T-cell (primary cell): ENCODE measurements at places on chromosomes 13 and 19. TPM values are rescaled to one million over a fixed set of nuclear protein-coding genes. Genes with fewer than 3 reads are reported as not detected.

DNA sequence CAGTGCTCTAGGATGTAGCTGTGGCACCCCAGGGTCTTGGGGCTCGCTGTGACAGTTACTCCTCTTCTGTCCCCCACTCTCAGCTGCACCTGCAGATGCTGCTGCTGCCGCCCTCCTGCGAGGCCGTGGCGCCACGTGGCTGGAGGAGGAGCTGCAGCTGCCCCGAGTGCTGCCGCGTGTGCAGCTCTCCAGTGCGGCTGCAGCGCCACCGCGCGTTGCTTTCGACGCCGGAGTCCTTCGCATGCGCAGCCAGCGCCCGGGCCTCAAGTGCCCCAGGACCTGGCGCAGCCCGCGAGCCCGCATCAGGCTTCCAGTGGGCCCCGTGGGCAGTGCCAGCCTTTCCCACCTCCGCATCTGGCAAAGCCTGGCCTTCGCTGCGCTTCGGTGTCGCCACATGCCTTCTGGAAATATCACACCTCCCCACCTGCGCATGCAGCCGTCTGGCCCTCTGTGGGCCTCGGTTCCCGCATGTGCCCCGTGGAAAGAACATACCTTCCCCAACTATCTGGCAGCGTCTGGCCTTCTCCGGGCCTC lies 692 bp upstream of the ZNF580 start:
- DNase-seq = peak; percentile 70

- DNase-seq = no peak
Observed at GRCh38 chr13:25069911-25070310, 26.0 kb upstream of the PABPC3 start.

- no peak for DNase-seq
Observed at GRCh38 chr19:49716154-49716553, 25.2 kb downstream of the CPT1C start.

- no peak for DNase-seq
Observed at GRCh38 chr19:32251634-32252332, 93.6 kb upstream of the ZNF507 start.

DNA sequence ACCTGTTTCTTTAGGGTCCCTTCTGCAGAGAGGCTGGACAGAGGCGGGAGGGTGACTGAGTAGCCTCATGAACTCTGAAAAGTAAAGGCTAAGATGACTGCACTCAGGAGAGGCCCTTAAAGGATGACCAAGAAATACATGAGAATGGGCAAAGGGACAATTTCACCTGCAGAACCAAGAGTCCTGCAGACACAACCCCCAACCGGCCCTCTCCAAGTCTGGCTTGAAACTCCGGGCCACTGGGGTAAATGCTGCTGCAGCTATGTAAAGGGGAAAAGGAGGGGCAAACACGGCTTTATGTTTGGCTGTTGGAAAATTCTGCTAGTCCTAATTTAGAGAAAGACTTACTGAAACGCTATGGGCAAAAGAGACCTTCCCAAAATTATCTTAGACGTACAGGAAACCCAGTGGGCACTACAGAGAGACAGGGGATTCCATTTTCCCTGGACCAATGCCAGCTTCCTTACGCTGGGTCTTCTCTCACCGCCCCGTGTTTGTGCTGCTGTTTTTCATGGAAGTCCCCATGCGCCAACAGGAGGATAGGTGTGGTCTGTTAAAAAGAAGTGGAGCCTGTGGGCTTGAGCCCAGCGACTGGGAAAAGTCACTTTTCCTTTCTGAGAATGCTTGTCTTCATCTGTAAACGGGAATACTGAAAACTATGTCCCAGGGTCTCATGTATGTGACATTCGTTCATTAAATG lies 10.6 kb downstream of the COL4A2 start:
- no peak for DNase-seq

DNA sequence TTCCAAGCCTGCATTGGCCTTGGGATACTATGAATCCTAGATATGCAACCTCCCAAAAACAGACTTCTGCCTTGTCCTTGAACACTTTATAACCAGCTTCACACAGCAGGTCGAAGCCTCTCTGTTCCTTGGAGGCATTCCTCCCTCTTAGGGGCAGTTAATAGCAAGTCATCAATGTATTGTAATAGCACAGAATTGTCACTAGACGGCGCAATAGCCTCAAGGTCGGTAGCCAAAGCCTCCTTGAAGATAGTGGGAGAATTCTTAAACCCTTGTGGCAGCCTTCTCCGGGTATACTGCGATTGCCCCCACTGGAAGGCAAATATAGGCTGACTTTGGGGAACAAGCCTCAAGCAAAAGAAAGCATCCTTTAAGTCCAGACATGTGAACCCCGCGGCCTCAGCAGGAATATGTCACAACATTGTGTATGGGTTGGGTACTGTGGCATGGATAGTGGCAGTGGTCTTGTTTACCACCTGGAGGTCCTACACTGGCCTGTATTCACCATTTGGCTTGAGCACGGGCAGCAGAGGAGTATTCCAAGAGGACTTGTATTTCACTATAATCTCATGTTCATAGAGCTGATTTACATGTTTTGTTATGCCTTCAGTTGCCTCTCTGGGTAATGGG lies 61.1 kb downstream of the ZNF431 start:
- DNase-seq = peak; percentile 8

- peak; percentile 41 for DNase-seq
Observed at GRCh38 chr19:17328517-17329365, 5.9 kb downstream of the ANO8 start.

DNA sequence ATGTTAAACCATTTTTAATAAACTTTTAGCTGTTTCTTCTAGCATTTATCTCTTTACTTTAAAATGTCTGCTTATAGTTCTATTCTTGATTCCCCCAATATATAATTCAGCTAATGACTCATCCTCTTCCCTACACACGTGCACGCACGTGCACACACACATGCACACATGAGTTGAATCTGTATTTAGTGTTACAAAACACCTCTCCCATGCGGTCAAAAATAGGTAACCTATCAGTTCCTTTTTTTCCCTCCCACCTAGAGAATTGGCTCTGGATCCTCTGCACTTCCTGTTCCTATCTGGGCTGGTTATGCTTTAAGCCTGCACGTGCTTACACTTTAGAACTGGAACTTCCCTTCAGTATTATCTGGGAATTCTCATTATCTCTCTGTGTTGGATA lies 144.1 kb downstream of the PAN3 start:
- no peak for DNase-seq

- DNase-seq = no peak
Observed at GRCh38 chr13:30156826-30157615, 150.3 kb downstream of the KATNAL1 start.

DNA sequence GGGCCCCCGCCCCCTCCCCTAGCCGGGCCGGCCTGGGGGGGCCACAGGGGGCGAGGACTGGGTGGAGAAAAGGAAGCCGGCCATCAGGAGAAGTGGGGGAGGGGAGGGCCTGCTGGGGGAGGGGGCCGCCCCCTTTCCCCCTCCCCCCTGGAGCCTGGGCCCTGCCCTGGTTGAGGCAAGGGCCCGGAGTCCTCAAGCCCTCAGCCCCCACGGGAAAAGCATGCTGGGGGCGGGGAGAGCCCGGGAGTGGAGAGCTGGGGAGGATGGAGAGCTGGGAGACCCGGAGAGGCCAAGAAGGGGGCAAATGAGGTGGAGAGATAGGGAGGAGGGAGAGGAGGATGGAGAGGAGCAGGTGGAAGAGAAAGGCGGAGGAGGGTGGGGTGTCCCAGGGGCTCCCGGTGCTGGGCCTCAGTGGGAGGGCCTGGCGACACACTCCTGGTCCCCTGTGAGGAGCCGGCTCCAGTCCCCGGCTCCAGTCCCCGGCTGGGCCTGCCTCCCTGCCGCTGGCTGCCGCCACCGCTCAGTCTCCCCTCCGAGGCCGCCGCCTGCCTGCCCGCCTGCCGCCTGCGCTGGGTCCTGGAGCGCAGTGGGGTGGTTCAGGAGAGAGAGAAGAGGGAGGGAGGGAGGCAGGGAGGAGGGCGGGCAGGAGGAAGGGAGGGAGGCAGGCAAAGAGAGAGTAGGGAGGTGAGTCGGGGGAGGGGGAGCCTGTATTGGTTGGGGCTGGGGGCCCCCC lies at the start of gene GRIK5:
Gene GRIK5 (minus strand): TSS at position 588 of the 733 bp plus-strand sequence. CDS start 4,436 bp downstream, outside the sequence.
- no peak for DNase-seq

- DNase-seq = peak; percentile 67
Observed at GRCh38 chr19:51123381-51123800, 1.3 kb upstream of the SIGLEC9 start.

DNA sequence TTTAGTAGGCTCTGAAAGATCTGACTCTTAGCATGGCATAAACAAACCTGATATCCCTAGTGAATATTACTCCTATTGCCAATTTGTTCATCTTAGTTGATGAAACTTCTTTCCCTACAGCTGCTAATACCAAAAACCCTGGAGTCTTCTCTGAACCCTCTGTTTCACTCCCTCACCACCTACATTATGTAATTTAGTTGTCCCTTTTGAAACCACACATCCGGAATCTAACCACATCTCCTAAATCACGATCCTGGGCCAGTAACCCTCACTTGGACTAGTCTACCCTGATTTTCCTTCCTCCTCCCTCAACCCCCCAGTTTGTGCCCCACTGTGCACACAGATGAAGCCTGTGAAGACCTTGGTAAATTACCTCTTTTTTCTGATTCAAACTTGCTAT lies 1.2 kb downstream of the ZNF256 start:
- DNase-seq = no peak

DNA sequence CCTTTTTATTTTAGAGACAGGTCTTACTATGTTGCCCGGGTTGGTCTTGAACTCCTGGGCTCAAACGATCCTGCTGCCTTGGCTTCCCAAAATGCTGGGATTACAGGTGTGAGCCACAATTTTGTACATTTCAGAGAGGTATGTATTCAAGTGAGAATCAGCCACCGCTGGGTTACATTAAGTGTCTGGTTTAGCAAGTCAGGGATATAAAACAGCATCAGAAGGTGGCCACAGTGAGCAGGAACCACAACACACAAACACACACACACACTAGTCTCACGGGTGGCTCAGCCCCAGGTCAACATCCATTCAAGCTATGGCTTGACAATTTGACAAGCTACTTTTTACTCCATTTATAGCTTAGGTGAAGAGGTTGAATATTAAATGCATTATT lies 20.2 kb downstream of the KLK5 start:
- no peak for DNase-seq

GRCh38 chr19:46840498-46840942 lies 10.1 kb downstream of the AP2S1 start:
- DNase-seq = peak; percentile 46

GRCh38 chr13:34628209-34628682 lies 313.8 kb upstream of the NBEA start:
- DNase-seq = no peak

DNA sequence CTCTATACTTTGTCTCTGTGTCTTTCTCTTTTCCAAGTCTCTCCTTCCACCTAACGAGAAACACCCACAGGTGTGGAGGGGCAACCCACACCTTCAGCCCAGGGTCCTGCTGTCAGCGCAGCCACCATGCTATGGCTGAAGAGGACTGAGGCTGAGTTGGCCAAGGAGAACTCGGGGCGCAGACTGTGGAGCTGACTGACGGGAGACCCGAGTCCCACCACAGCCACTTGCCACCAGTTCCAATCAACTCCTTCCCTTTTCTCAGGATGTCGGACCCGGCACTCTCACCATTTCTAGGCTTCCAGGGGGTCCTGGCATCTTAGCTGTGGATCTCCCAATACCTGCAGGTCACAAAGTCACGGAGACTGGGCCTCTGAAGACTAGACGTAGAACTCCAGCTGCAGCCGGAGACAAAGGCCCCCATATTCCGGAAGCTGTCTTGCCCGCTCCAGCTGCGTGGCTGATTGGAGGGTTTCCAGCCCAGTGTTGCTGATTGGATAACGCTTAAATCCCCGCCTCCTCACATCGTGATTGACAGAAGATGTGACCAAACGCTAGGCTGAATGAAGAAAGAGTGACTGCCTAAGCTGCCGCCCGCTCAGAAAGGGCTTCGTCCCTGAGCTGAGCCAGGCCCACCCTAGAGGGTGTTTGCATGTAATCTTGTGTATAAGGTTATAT lies 63.6 kb downstream of the ZNF429 start:
- peak; percentile 60 for DNase-seq

DNA sequence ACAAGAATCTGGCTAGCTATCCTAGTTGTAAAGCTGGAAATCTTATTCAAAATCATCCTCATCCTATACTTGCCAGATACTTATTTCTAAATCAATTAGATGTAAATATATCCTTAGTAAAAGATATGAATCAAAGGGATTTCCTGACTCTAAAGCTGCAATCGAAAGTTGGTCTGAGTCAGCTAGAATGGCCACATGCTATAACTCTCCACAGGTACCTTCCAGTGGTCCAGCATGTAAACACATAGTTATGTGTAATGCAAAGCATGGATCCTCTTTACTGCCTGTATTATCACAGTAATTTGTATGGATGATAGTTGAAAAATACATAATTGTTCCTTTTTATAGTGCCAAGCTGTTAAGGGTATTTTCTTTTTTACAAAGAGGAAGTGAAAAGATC lies 27.4 kb downstream of the SLITRK6 start:
- no peak for DNase-seq

DNA sequence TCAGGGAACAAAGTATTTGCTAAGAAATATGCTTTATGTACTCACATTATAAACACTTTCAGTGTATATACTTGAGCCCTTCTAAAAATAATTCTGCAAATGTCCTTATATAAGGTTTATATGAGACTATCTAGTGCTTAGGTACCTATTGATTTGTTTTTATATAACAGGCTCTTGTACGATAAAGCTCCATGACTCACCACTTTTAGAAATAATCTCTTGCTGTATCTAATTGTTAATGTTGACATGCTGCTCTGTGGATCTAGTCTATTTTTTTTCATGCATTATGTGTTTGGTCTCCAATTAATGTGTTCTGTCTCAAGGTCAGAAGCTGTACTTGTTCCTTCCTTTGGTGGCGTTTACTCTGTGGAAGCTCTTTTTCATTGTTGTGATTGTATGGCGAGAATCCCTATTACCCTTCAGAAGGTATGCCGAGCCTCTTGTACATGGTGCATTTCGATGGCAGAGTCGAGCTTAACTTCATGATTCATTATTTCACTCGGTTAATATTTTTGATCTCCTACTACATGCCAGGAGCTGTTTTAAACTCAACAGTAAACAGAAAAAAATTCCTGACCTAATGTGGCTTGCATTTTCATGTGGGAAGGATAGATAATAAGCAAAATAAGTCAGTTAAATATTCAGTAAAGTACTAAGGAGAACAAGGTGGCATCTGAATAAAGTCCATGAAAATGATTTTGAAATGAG lies 361.6 kb downstream of the COG6 start:
- DNase-seq = no peak

DNA sequence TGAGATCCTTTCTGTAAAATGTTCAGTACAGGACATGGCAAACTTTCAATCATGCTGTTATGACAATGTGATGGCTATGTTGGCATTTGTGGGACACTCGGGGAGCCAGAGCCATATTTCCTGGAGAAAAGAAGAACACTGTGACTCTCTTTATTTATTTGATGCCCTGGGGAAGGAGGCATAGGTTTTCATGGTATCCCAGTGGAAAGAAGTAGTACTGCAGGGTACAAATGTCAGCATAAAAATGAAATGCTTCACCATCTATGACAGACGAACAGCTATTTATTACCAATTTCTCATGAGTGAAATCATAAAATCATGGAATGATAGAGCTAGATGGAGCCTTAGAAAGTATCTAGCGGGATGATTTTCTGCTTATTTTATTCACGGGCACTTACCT lies 217.1 kb downstream of the COL4A1 start:
- DNase-seq = no peak

ZNF486 gene
- 8.6 TPM for total RNA-seq

FPR2 gene
- not detected for total RNA-seq

MADCAM1 gene
- 1.4 TPM for total RNA-seq

IGLON5 gene
- not detected for total RNA-seq

SIGLEC12 gene
- not detected for total RNA-seq
